ENCODE measurements at places on chromosomes 7 and 10.

DNA sequence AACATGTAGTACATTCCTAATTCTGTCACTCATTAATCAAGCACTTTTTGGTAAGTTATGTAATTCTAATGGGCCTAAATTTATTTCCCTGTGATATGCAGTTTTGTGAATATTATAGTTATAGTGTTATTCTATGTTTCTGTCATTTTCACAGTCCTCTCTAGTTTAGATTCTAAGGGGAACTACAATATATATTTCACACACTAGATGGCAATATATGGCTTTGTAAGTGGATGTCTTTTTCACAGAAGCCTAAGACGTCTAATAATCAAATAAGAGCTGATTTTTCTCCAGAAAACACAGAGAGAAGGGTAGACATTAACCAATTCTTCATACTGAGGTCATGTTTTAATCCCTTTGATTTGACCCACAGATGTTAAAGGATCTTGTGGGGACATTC is 18.0 kb downstream of the RNLS start:
- DNase-seq, result peak; percentile 19

DNA sequence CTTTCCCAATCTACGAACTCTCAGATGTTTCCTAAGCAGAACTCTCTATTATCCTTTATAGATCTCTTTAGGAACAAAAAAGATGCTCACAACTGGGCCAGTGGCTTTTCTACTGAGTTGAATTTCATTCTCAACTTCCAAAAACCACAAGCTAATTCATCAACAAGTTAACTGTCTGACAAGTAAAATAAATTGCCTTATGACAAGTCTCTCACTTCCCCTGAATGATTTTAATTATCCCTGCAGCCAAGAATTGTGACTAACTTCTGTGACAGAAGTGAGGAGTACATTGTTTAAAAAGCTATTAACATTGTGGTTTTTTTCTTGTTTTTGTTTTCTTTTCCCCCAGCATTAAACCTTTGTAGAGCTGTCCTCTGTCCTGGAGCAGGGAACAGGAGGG is 343.1 kb downstream of the HPSE2 start:
- DNase-seq, result no peak

- no peak for DNase-seq
These were observed 104.5 kb downstream of the SKIDA1 start for GRCh38 chr10:21421016-21421415.

GRCh38 chr7:38660427-38661099 is 29.4 kb upstream of the AMPH start:
- peak; percentile 41 for DNase-seq

- DNase-seq, result no peak
These were observed 72.0 kb upstream of the ZMIZ1 start for GRCh38 chr10:78996792-78997129.

- no peak for DNase-seq
These were observed 78.7 kb downstream of the CLEC2L start for GRCh38 chr7:139602143-139602722.

DNA sequence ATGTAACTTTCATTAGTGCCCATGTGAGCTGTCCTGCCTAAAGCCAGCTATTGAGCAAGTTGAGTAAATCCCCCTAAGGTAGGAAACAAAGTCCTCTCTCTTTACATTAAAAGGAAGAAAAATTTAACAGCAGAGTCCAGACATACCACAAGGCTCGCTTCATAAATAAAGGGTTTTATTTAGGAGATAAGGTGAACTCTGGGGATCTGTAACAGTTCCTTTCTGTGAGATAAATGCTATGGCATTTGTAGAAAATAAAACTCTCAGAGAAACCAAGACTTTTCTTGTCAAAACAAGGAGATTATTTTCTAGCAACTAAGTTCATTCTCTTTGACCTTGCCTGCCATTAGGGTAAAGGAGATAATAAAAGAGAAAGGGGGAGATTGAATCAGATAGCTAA is 32.3 kb upstream of the LYZL1 start:
- DNase-seq, result no peak

DNA sequence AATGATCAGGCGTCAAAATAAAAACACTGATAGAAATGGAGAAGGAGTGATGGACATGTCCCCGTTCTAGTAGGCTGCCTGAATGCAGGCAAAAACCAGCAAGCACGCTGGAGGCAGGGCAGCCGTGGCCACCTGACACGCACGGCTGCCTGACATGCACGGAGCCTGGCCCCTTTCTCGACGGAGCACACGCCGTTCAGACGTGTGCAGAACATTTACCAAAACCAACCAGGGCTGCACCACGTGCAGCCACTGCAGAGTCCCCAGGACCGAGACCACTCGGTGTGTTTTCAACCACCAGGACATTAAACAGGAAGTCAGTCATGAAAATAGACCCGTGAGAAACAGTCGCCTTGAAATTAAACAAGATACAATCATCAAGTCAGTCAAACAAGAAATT is 61.9 kb upstream of the NKX6-2 start:
- no peak for DNase-seq

- DNase-seq, result no peak
These were observed 6.7 kb downstream of the DDC start for GRCh38 chr7:50558294-50559053.

GRCh38 chr10:71790749-71791440 is 17.6 kb upstream of the VSIR start:
- no peak for DNase-seq

- no peak for DNase-seq
These were observed 620.3 kb downstream of the CCSER2 start for GRCh38 chr10:84948644-84949043.
